ENCODE measurements at places on chromosomes 4 and X.

GRCh38 chrX:13855689-13856450 lies 39.0 kb upstream of the GPM6B start:
- DNase-seq: no peak

DNA sequence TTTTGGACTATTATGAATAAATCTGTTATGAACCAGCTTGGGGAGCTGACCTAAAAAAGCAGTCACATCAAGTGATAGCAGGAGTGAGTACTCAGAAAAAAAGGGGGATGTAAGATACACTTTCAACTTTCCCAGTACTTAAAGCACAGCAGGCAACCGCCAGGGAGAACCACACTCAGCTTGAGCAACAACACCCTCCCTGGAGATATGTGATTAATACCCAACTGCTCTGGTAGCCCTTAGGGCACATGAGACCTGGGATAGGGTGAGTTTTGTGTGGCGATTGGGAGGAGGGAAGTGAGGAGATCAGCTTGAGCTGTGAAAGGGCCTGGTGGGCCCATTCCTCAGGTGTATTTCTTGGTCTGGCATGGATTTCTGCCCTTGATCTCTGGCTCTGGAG lies 220.3 kb upstream of the SFRP2 start:
- no peak for DNase-seq

- DNase-seq: no peak
Measured at GRCh38 chr4:68463796-68464195, 16.5 kb downstream of the TMPRSS11E start.

- DNase-seq: no peak
Measured at GRCh38 chr4:55397126-55397436, 1.3 kb downstream of the TMEM165 start.

DNA sequence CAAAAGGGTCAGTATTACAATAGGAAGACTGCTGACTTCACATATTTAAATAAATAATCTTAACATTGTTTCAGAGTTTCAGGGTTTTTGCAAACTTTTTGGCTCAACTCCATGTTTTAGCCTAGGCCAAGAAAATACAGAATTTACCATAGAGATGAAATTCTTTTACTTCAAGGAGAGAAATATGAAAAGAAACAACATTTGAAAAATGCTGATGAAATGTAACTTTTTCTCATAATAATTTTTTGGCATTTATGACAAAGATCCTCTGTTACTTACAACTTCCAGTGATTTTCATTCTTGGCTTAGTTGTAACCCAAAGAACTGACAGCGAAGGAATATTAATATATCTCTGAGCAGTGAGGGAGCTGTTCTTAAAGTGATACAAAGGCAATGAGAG lies 316.1 kb upstream of the EMCN start:
- no peak for DNase-seq

- DNase-seq: no peak
Measured at GRCh38 chrX:9587642-9588041, 122.8 kb downstream of the TBL1X start.

- no peak for DNase-seq
Measured at GRCh38 chr4:33270403-33270802, 2550.2 kb downstream of the PCDH7 start.

DNA sequence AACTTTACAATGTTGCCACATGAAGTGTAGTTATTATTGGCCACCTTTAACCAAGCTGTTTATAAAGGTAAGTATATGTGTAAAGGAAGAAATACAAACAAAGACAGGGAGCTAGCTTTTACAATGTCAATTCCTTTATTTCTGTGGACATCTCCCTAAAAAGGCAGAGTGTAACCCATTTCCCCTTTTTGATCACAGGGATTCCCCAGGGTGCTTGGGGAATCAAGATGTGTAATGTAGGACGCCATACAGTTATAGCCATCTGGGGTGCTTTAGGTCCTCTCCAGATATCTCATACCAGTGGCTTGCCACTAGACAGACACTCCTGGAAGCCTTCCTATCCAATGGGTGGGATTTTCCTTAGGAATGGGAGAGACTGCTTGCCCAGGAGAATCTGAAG lies 4.2 kb upstream of the CUL4B start:
- DNase-seq: no peak

DNA sequence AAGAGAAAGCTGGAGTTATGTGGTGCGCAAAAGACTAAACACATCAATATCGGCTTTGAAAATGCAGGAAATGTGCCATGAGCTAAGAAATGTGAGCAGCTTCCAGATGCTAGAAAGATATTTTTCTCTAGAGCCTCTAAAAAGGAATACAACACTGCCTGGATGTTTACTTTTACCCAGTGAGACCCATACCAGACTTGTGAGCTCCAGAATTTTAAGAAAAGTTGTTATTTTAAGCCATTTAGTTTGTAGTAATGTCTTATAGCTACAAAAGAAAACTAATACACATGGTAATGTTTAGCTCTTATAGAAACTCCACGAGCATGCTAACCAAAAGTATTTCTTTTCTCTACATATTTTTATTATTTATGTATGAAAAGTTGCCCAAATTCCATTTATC lies 1389.4 kb downstream of the C4orf33 start:
- no peak for DNase-seq

DNA sequence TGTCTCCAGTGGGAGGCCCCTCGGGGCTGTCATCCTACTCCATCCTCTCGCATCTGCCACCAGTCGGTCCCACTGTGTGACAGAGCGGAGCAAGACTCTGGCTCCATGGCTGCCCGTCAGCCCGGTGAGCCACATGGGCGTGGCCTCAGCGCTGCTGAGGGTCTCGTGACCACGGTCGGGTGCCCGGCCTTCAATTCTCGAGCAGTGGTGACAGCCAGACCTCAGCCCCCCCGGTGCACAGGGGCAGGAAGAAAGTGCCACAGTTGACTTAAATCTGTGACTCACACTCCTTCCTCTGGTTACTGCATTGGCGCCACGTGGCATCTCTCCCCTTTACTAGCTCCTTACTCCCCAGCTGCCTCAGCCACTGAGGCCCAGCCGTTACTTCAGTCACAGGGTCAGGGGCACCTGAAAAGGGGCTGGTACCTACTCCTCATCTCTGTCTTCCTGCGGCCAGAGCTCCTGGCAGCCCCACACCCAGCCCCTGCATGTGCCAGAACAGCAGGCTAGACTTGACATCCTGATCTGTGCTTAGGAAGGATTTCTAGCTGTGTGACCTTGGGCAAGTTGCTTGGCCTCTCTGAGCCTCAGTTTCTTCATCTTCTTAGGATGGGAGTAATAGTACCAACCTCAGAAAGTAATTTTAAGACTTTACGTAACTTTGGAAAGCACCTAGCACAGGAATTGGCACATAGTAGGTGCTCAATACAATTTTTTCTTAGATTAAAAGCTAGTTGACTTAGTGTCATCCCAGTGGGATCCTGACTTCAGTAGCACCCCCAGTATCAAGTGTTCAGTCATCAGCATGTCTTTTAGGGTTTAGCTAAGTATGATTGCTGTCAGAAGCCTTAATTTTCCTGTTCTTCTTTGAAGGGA lies 66.1 kb downstream of the TNIP2 start:
- DNase-seq: no peak

- DNase-seq: no peak
Measured at GRCh38 chr4:163866728-163867315, 372.3 kb downstream of the TMA16 start.

Data from hepatic stellate cell (primary cell).